ENCODE measurements at places on chromosomes 2 and 18. TPM values are rescaled to one million over a fixed set of nuclear protein-coding genes. Genes with fewer than 3 reads are reported as not detected.

- DNase-seq, result no peak
Observed at GRCh38 chr18:10247021-10247741, 207.3 kb upstream of the APCDD1 start.

Gene ASPRV1
- 0.49 TPM for total RNA-seq

Gene CD207
- 2.5 TPM for total RNA-seq

DNA sequence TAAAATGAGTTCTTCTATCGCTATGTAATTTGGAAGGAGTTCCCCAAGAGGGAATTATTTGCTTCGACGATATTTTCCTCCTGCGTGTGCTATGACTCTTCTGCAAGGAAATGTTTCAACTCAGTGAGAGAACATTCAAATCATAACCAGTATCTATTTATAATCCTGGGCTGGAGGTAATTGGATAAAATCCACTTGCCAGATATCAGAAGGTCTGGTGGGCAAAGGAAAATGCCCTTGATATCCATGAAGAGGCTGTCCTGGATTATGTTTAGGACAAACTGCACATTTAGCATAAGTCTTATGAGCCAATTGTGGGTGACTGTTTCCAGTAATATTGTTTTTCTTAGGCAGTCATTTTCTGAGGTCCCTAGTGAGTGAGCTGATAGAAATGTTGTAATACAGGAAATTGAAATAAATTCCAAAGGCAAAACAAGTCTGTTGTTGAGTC lies 17.7 kb downstream of the RPIA start:
- DNase-seq, result no peak

Gene TMEM37
- 3.2 TPM for total RNA-seq

- no peak for DNase-seq
Observed at GRCh38 chr18:21910906-21911305, 170.3 kb downstream of the MIB1 start.

Gene ZNF804A
- 1.2 TPM for total RNA-seq

GRCh38 chr18:50275503-50276036 lies 5.8 kb downstream of the MBD1 start:
- no peak for DNase-seq

Gene ABCB11
- total RNA-seq, result not detected

- no peak for DNase-seq
Observed at GRCh38 chr2:190280565-190281350, 38.9 kb downstream of the HIBCH start.

Gene SEPTIN10
- 107 TPM for total RNA-seq
